ENCODE measurements at places on chromosomes 1 and 21.

DNA sequence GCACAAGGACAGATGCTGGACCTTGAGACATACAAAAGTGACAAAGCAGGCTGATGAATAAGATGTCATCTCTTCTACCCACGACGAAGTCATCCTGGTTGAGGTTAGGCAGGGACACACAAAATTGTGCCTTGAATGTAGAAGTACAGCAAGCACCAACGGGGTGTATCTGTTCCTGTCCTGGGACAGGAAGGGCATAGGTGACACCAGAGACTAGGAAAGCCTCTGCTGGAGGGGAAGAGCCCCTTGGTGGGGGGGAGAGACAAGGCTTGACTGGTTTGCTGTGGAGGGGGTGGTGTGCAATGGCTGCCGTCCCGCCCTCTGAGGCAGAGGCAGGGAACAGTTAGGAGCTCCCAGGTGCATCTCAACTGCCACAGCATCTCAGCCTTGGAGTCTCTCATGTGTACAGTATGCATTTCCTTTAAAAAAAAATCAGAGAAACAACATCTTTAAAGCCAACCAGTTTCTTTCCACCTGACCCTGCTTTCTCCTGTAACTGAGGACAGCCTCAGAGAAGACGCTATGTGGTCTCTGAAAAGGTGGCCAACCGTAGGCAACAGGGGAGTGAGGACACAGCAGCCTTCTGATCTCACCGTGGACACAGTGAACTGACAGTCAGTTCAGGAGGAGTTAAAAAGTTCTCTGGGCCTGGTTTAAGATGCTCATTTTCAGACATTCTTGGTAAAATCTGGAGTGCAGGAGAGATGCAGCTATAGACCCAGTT lies 17.7 kb upstream of the GFI1 start:
- no peak for DNase-seq

DNA sequence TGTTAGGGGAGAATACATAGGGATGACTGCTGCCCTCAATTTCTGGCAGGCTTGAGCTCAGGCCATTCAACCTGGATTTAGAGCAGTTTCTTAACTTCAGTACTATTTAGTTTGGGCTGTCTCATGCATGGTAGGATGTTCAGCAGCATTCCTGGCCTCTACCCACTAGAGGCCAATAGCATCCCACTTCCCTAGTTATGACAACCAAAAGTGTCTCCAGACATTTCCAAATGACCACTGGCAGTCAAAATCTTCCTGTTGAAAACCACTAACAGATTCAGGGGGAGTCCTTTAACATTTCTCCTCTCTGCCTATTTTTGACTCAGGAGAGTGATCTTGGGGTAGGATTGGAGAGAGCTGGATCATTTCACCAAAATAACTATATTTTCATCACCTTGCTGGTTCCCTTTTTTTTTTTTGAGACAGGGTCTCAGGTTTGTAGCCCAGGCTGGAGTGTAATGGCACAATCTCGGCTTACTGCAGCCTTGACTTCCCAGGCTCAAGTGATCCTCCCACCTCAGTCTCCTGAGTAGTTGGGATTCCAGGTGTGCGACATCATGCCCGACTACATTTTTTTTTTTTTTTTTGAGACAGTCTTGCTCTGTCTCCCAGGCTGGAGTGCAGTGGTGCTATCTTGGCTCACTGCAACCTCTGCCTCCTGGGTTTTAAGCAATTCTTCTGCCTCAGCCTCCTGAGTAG lies 8.7 kb downstream of the GNAT2 start:
- no peak for DNase-seq

DNA sequence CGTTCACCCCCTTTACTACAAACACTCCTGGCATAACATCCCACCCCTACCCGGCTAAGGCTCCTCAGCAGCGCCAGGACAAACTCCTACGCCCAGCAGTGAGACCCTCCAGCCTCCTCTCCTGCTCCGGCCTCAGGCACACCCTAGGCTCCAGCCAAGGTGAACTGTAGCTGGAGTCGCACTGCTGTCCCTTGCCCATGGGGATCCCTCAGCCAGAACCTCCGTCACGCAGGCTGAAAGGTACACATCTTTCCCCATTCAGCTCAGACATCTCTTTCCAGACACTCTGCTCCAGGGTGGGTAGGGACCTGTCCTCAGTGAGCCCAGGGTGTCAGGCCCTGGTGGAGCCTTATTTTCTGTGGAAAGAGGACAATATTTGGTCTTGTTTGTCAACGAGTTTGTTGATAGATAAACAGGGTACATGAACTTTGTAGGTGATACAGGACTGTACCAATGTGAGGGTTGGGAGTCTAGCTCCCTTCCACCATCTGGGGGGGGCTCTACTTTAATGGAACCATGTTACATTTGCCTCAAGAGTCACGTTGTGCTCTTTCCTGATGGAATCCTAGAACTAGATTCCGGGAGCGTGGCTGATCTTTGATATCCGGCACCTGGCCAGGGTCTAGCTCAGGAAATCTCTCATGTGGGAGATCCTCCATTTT lies 56.5 kb upstream of the SSBP3 start:
- no peak for DNase-seq

GRCh38 chr21:37460196-37460595 lies 93.6 kb downstream of the DYRK1A start:
- no peak for DNase-seq

- DNase-seq: no peak
Observed at GRCh38 chr1:87284456-87285240, 44.0 kb upstream of the LMO4 start.

DNA sequence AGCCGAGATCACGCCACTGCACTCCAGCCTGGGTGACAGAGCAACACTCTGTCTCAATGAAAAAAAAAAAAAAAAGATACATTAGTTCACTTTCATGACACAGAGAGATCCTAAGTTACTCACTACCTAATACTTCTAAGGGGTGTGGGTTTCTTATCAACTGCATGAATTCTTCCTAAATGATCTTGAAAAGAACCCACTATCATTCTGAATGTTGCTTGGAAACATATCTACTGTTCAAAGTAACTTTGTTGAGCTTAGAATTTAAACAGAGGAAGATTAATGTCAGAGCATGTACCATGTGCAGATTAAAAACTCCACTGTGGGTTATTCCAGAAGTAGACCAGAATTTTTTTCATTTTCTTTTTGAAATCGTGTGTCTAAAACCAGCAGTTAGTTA lies 241.5 kb downstream of the LTN1 start:
- DNase-seq: no peak

GRCh38 chr1:207873055-207873890 lies 37.7 kb downstream of the CD34 start:
- DNase-seq: no peak

- no peak for DNase-seq
Observed at GRCh38 chr1:151067185-151067584, 3.4 kb upstream of the GABPB2 start.

GRCh38 chr1:231571904-231572303 lies 43.4 kb downstream of the TSNAX start:
- DNase-seq: no peak

GRCh38 chr1:214473387-214473786 lies 78.0 kb downstream of the PTPN14 start:
- peak; percentile 50 for DNase-seq
